ENCODE measurements at places on chromosomes 13 and 19. TPM values are rescaled to one million over a fixed set of nuclear protein-coding genes. Genes with fewer than 3 reads are reported as not detected.

The CEACAM8 gene
- not detected for total RNA-seq

The TYROBP gene
- total RNA-seq, result not detected

The PSG7 gene
- total RNA-seq, result not detected

The PTH2 gene
- total RNA-seq, result not detected

The PDE4C gene
- total RNA-seq, result 0.28 TPM

The RFXAP gene
- 0.89 TPM for total RNA-seq

The DIRAS1 gene
- total RNA-seq, result 4.0 TPM

The SPACA4 gene
- not detected for total RNA-seq

The PHF11 gene
- total RNA-seq, result 5.1 TPM

The KLK8 gene
- not detected for total RNA-seq

The TOMM40 gene
- total RNA-seq, result 243 TPM

The TUBA3C gene
- total RNA-seq, result 0.11 TPM

The SLC10A2 gene
- not detected for total RNA-seq

The TEX101 gene
- not detected for total RNA-seq

The ZNF208 gene
- not detected for total RNA-seq

The HSPB6 gene
- 0.24 TPM for total RNA-seq

The PIP5K1C gene
- 12.7 TPM for total RNA-seq

The NKPD1 gene
- 0.93 TPM for total RNA-seq

The SLC27A1 gene
- total RNA-seq, result 2.4 TPM

The PEAK3 gene
- 0.22 TPM for total RNA-seq

The PLVAP gene
- total RNA-seq, result not detected

The DHDH gene
- total RNA-seq, result 1.2 TPM

The KCNK6 gene
- total RNA-seq, result 4.0 TPM

The SOX1 gene
- total RNA-seq, result not detected

The TPTE2 gene
- total RNA-seq, result not detected

The ANKRD24 gene
- total RNA-seq, result 0.18 TPM

The SLC25A41 gene
- 0.15 TPM for total RNA-seq

The NECTIN2 gene
- 79.1 TPM for total RNA-seq

The KIR3DL1 gene
- total RNA-seq, result not detected

The ZFR2 gene
- 0.17 TPM for total RNA-seq

The COL5A3 gene
- total RNA-seq, result 2.6 TPM
